AML-193 (cell line): ENCODE measurements at places on chromosomes 6 and 20.

DNA sequence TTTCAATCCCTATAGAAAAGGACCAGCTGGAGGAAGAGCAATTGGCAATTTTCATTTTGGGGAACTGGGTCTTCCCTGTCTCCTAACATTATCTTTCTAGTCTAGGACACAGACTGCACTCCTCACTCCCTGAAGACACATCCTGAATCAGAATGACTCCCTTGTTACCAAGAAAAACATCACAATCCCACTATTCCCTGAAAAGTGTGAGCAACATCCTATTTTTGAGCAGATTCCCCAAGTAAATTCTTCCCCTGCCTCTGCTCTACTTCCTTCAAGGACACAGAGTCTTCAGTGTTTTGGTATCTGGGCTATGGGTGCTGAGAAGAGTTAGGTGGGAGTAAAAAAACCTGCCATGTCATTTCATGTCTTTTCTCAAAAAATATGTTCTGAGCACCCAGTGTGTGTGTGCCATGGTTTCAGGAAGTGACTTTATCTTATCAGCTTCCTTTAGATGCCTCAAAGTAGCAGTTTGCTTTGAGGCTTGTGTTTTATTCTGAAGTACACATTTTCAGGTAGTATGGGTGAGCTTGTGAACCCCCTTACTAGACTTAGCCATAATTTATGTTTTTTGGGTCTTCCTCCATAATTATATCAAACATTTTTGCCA lies 12.4 kb downstream of the LAMA4 start:
- DNase-seq: no peak

DNA sequence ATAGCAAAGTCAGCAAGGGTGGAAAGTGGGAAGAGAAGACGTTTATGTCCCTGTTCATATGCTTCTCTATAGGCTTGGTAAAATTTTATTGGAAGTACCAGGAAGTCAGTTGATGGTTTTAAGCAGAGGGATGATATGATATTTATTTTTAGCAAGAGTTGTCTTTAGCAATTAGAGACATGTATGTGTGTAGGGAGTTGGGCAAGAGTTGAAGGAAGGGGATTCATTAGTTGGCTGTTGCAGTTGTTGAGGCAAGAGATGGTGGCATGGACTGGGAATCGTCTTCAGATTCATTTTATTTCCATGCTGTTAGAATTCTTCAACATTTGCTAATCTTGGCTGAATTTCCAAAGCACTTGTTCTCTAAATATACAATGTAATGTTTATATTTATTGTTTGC lies 85.6 kb downstream of the QKI start:
- no peak for DNase-seq

DNA sequence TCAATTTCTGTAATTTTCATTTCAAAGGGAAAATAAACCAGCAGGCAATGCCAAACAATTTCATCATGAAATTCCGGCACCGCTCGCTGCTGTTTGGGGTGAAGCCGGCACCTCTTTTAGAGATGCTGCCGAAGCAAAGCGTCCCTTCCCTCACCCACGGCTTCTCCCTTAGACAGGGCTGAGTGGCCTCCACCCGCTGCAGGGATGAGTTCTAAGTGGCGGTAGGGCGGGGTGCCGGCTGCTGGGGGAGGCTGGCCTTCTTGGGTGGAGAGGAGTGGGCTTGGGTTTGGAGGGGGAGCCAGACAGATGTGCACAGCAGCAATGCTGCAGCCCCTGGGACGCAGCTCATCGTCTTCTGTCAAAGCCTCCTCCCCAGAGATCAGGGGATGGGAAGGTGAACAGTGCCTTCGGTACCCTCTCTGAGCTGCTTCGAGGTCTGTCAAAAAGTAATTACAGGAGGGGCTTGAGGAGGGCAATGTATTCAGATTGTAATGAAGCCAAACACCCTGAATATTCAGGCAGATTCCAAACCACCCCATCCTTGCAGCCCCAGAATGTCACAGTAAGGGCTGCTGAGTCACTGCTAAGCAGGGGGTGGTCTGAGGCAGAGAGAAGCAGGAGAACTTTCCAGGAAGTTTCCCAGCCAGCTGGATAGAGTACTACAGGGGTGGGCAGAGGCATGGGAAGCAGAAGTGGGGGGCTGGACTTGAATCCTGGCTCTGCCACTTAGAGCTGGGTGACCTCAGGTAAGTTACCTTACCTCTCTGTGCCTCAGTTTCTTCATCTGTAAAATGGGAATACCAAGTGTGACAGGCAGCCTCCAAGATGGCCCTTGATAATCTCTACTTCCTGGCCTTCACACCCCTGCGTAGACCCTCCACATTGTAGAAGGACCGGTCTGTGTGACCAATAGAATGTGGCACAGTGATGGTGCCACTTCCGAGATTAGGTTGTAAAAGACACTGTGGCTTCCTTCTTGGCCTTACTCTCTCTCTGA lies 96.6 kb downstream of the SULF2 start:
- DNase-seq: no peak

DNA sequence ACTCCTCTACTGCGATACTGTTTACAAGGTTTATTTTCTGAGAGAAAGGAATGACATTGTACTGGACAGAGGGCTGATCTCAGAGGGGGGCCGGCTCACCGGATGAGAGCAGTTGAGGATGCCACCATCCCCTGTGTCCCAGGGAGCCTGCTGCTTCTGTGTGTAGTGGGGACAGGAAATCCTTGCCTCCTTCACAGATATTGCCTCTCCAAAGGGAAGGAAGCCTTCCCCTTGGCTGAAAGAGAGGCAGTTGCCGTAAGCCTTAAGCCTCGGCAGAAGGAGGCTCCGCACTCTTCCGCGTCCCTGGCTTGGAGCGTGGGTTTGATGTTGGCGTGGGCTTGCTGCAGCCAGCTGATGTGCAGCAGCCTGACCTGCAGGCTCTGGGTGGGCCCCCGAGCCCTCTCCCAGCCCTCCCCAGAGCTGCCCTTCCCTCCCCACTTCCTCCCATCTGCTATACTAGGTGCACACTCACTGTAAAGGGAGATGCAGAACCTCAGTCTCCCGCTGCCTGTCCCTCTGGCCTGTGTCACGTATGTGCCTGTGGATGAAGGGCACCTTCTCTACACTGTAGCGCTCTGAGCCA lies 45.7 kb upstream of the RPS6KA2 start:
- no peak for DNase-seq

GRCh38 chr6:169803816-169804340 lies 52.5 kb downstream of the ERMARD start:
- no peak for DNase-seq

- no peak for DNase-seq
Measured at GRCh38 chr6:104705916-104706442, 153.7 kb downstream of the HACE1 start.

GRCh38 chr6:3623451-3624249 lies 127.9 kb downstream of the PXDC1 start:
- no peak for DNase-seq
